Breast epithelium (tissue), 4 donors: ENCODE measurements at places on chromosomes 6 and 20.

- DNase-seq, result no peak
Observed at GRCh38 chr6:3718407-3718806, 33.1 kb downstream of the PXDC1 start.

DNA sequence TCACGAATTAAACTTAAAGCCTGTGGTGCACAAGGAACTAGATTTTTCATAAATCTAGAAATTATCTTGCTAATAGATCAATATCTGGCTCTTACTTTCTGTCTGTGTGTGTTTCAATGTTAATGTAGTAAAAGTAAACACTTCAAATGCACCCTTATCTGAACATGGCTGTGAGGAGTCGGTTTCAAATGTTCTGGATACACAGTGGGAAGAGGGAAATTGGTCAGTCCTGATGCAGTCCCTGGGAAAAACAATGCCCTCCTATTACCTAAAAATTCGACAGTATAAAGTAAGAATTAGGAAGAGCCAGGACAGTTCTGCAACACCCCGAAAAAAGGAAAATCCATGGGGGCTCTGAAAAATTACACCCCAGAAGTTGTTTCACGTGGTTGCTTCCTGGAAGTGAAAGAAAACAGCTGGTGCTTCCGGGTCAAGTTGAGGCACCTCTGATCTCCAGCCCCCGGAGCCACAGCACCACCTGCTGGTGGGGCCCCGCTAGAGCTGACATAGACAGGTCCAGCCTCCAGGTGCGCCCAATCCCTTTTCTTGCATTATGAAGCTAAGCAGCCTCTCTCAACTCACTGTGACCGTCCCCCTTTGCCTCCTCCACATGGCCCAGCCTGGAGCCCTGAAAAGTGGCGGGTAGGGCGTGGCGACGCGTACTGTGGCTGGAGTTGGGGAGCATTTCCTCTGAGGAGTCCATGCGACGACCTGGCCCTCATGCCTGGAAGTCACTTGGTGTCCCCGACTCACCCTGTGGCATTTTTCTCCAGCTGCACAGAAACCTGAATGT lies 8.3 kb downstream of the SEMG2 start:
- no peak for DNase-seq

DNA sequence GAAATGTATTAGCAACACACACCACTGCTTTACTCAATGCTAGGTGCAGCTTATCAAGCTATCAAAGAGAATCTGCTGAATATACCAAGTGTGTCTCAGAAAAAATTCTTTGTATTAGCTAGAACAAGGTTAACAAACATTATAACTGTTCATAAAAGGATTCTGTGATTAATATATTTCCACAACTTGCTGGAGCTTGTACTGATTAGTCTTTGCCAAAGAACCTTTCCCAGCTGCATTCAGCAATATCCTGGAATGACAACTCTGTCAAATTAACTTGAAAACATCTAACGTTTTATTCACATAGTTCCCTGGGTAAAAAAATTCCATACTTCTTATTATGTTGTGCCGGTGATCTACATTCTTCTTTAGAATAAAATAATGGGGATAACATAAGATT lies 252.7 kb downstream of the FOXC1 start:
- DNase-seq, result no peak

DNA sequence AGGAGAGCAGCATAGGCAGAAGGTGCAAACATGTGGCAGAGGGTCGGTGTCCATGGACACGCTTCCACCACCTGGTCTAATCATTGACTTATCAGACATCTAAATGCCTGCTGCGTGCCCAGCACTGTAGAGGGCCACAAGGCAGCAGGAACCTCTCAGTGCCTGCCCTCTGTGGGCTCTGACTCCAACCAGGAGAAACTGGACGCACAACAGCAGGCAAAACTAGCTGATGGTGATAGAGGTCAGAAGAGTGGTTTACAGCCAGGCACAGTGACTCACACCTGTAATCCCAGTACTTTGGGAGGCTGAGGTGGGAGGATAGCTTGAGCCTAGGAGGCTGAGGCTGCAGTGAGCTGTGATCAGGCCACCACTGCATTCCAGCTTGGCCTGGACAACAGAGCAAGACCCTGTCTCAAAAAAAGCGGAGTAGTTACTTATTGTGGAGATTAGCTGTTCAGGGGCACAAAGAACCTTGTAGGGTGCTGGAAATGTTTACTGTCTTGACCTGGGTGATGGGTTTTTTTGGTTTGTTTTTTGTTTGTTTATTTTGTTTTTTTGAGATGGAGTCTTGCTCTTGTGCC lies 46.5 kb downstream of the PPARD start:
- no peak for DNase-seq

- DNase-seq, result no peak
Observed at GRCh38 chr20:8969146-8969583, 99.7 kb upstream of the PLCB4 start.

GRCh38 chr20:61514805-61515505 lies 262.9 kb downstream of the CDH4 start:
- no peak for DNase-seq
